Dermis microvascular lymphatic vessel endothelial cell (primary cell): ENCODE measurements at places on chromosomes 13 and 19. TPM values are rescaled to one million over a fixed set of nuclear protein-coding genes. Genes with fewer than 3 reads are reported as not detected.

GRCh38 chr13:30319130-30319529 lies 11.8 kb upstream of the KATNAL1 start:
- DNase-seq, result no peak

DNA sequence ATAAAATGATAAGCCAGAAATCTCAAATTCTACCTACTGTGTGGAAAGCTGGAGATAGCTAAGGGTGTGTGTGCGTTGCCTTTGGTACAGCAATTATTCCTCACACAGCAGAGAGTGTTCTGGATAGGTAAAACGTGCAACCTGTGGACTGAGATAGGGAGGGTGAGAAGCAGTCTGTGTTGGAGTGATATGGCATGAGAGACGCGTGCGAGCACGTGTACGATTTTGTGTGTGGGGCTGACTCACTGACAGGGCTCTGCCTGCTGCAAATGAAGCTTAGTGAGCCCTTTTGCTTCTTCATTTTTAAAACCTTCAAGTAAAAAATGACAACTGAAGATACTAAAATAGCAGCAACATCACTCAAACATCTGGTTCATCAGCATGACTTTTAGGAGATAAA lies 35.7 kb upstream of the SLC10A2 start:
- DNase-seq, result no peak

- no peak for DNase-seq
These were observed at the start of gene ARHGEF18 for GRCh38 chr19:7348587-7349230. Gene ARHGEF18 (plus strand): TSS chr19:7348937. CDS start chr19:7362891, 13,954 bp downstream.

- DNase-seq, result no peak
These were observed 5.2 kb downstream of the IRF3 start for GRCh38 chr19:49660338-49660961.

DNA sequence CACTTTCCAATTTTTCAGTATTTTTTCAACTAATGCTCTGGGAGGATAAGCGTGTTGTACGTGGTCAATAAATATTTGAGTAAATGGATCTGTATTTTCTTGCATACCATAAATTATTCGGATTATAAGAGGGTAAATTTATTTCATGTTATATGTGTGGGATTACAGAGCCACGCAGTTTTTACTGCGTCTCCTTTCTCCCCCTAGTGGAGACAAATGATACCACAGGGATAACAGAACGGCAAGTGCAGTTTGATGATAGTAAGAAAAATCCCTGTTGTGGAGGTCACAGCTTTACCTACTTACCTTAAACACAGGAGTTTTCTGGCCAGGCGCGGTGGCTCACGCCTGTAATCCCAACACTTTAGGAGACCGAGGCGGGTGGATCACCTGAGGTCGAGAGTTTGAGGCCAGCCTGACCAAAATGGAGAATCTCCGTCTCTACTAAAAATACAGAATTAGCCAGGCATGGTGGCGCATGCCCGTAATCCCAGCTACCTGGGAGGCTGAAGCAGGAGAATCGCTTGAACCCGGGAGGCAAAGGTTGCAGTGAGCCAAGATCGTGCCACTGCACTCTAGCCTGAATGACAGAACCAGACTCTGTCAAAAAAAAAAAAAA lies 16.8 kb downstream of the MBD3L2B start:
- DNase-seq, result peak; percentile 43

DNA sequence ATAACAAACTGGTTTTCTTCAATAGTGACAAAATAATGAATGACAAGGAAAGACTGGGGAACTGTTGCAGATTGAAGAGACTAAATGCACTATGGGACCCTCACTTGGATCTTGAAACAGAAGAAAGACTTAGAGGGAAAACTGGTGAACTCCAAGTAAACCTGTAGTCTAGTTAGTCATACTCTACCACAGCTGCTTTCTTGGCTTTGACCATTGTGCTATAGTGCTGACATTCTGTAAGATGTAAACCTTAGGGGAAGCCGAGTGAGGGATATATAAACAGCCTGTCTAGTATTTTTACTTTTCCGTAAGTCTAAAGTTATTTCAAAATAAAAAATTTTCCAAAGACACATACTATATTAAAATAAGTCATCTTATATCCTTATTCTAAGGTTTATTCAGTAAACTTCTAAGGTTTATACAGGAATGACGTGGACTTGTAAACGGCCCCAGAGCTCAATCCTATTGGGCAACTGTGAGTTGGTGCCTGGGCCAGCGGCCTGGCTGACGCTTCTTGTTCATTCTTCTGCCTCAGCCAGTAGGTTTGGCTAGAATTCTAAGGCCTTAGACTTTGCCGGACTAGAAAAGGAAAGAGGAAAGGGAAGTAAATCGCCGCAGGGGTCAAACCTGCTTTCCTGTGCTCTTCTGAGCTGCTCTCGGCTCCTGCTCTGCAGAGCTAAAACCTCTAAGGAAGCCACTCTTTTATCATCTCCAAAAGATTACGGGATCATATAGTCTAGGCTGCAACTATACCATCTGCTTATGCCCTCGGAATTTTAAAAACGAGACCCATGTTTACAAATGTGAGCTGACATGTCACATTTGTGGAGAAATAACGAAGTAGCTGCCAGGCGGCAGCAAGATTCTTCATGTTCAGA lies 33.6 kb upstream of the UBE2L5 start:
- DNase-seq, result no peak

DNA sequence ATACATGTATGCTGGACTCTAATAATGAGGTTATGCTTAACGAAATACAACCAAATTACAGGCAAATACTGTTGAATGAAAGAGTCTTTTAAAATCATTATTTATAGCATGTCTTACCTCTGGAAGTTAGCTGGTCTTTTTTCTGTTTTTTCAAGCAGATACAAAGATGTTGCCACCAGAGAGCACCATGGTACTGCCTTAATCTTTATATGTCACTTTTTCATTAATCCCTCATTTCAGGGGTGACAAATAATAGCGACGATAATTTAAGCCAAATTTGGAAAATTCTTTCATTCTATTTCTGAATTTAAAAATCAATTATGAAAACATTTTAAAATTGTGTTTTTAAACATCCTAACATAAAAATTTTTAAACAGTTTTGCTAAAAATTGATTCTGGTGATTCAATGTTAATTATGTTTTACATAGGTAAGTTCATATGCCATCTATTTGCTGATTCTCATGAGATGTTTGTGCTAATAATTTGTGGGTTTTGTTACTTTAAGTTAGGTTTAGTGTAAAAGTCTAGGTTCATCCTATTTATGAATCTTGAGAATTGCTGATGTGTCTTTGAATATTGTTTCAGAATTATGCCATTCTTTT lies 379.3 kb upstream of the SGCG start:
- peak; percentile 1 for DNase-seq

DNA sequence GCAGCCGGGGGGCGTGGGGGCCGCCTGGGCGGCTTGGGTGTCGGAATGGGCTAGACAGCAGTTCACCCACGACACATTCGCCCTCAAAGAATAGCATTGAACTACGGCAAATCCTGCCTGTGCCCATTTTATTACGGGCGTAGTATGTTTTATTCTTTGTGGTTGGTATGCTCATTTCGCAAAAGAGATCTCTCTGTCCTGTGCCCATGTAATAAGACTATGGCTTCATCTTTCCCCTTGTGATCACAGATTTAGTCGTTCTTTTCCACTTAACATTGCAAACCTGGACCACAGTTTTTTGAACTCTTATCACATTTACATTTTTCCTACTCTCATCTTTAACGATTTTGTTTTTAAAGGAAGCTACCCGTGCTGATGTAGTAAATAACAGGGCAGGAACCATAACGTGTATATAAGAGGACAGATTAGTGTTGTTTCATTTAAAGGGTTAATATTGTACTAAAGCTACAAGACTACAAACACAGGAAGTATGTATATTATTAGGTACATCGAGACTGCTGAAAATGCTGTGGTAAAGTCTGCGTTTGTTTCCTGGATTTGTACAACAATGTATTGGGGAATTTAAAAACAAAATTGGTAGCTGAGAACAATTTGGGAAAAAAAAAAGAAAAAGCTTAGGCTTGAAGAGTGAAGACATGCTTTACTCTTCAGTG lies 3.2 kb upstream of the MYCBP2 start:
- no peak for DNase-seq

- DNase-seq, result peak; percentile 33
These were observed 742 bp downstream of the NALCN start for GRCh38 chr13:101415358-101416174.

DNA sequence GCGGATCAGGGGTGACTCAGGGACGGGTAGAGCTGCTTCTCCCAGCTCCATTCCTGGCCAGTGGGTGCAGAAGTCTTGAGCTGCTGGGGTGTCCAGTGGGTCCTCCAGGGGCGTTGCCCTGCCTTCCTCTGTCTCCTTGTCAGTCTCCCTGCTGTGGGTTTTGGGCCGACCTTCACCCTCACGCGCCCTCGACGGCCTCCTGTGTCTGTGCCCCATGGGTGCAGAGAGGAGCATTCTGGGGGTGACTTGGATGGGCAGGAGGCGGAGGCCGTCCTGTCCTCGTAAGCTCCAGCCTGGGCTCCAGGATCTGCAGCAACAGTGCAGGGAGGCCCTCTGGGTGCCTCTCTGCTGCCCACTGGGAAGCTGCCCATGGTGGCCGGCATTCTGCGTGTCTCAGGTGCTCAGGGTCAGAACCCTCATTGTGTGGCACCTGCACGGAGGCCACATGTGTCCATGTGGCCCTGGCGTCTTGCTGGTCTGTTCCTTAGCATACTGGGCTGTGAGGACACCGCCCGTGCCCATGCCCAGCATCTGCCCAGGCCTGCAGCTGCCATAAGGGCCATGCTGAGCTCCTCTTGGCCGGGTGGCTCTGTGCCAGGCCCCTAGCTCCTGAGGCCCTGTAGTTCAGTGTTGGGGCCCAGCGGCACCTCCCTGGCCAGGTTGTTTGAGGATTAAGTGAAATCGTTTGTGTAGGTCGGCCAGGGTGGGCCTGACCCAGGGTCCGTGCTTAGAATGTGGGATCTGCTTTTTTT lies 17.3 kb downstream of the DOT1L start:
- DNase-seq, result no peak

GRCh38 chr19:10981252-10981895 lies 20.5 kb downstream of the SMARCA4 start:
- no peak for DNase-seq

DNA sequence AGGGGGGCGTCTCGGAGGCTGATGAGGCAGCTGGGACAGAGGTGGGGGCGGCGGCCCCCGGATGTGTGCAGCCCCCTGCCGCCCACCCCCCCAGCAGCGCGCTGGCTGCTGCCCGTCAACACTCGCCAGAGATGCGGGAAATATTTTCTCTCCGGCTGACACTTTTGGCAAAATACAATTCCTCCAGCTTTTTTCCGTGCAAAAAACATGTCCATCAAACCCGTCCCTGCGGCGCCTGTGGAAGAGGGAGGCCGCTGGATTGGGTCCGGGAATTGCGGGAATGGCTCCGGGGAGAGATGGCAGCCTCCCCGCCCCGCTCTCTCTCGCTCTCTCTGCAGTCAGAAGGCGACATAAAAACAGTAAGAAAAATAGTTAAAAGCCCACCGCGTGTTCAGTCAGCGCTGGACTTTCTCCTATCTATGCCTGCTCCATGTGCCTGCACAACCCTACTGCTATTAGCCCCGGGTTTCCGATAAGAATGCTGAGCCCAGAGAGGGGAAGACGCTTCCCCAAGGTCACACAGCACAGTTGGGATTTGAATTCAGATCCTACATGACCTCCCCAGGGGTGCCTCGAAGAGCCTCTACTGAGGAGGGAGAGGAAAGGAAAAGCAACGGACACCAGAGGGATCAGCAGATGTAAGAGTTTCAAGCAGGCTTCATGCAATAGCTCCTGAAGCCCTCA lies 23.2 kb downstream of the ZNRF4 start:
- DNase-seq, result no peak

- DNase-seq, result no peak
These were observed 527.6 kb upstream of the KLF12 start for GRCh38 chr13:74661851-74662250.

DNA sequence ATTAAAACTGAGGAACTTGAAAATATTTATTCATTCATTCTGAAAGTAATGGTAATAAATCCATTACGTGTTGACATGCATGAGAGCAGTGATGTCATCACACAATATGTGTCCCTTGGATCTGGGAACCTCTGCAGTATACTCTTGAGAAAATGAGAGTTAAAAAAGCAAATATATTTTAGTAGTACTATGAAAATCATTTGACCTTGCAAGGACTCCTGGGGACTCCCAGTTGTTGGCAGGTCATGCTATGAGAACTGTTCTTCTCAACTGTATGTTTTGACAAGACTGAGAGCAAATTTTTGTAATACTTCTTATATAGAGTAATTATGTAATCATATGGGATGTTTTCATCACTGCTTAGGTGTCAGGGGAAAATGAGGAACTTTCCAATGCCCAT lies 249.4 kb downstream of the PCCA start:
- no peak for DNase-seq

- DNase-seq, result no peak
These were observed 9.9 kb downstream of the SOX21 start for GRCh38 chr13:94702181-94703041.

- no peak for DNase-seq
These were observed 18.1 kb downstream of the MCF2L start for GRCh38 chr13:112986946-112987681.

DNA sequence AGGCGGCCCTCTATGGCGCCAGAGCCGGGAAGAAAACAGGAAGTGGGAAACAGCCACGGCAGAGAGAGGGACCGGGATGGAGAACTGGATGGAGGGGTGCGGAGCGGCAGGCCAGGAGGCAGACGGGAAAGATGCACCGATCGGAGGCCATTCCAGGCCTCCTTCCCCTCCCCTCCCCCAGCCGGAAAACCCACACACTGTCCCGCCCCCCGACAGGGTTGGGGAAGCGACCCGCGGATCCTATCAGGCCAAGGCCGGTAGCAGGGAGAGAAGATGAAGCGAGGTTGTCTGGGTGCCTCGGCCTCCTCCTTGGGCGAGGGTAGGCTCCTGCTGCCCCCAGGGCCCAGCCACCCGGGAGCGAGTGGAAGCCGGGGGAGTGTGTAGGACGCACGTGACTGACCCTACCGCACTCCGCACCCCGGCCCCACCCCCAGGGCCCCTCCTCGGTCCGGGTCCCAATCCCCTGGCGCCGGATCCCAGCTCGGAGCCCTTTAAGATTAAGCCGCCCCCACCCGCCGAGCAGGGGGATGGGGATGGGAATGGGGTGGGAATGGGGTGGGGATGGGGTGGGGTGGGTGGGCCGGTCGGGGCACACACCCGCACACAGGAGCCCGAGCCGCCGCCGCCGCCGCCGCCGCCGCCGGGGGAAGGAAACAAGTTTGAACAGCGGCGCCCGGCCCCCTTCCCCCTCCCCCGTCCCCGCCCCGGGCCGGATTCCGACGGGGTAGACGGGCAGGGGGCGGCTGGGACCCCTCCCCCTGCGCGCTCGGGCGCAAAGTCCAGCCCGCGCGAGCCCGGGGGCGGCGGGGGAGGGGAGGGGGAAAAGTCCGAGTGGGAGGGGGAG lies 1.5 kb downstream of the ERF start:
- peak; percentile 60 for DNase-seq

DNA sequence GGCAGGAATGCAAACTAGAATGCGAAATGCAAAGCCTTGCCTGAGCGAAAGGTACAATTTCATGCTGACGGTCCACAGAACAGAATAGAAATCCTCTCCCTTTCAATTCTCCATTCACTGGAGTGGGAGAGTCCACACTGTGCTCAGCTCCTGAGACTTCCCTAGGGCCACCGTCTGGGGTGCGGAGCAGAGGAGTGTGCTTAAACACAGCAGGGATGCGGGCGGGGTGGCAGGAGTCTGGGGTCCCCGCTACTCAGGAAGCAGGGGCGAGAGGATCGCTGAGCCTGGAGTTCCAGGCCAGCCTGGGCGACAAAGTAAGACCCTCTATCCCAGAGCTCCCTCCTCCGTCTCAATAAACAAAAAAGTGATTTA lies 552 bp upstream of the ZNF816 start:
- no peak for DNase-seq

Gene CACNA1A
- total RNA-seq, result under 0.01 and 0.13 TPM in 2 replicates

Gene CEACAM7
- total RNA-seq, result 0.39 and 3.9 TPM in 2 replicates

Gene ZNF699
- 4.6 and 4.9 TPM in 2 replicates for total RNA-seq

Gene ZNF564
- total RNA-seq, result 6.5 and 8.6 TPM in 2 replicates

Gene YIPF2
- 71.2 and 86.7 TPM in 2 replicates for total RNA-seq

Gene HCN2
- total RNA-seq, result 0.39 and 0.76 TPM in 2 replicates

Gene PSG7
- total RNA-seq, result under 0.01 TPM in 1 of 2 replicates, not detected in the other
